ENCODE measurements at places on chromosomes 2 and 18.

GRCh38 chr2:28269019-28269784, 123.5 kb upstream of the FOSL2 start:
- no peak for DNase-seq

GRCh38 chr2:66426244-66427111, 8.4 kb upstream of the MEIS1 start:
- DNase-seq, result no peak

- DNase-seq, result no peak
Observed at GRCh38 chr2:217367464-217367863, 507.6 kb upstream of the TNP1 start.

GRCh38 chr2:196309691-196310090, 138.3 kb upstream of the STK17B start:
- DNase-seq, result no peak

GRCh38 chr2:68764806-68765311, 30.2 kb downstream of the ARHGAP25 start:
- no peak for DNase-seq

- DNase-seq, result no peak
Observed at GRCh38 chr18:58413667-58414628, 214.9 kb downstream of the ALPK2 start.

- DNase-seq, result no peak
Observed at GRCh38 chr2:52396836-52397235, 1364.9 kb upstream of the NRXN1 start.

GRCh38 chr2:162002623-162003235, 71.3 kb downstream of the DPP4 start:
- no peak for DNase-seq

GRCh38 chr2:196597531-196597930, 42.0 kb upstream of the CCDC150 start:
- no peak for DNase-seq

DNA sequence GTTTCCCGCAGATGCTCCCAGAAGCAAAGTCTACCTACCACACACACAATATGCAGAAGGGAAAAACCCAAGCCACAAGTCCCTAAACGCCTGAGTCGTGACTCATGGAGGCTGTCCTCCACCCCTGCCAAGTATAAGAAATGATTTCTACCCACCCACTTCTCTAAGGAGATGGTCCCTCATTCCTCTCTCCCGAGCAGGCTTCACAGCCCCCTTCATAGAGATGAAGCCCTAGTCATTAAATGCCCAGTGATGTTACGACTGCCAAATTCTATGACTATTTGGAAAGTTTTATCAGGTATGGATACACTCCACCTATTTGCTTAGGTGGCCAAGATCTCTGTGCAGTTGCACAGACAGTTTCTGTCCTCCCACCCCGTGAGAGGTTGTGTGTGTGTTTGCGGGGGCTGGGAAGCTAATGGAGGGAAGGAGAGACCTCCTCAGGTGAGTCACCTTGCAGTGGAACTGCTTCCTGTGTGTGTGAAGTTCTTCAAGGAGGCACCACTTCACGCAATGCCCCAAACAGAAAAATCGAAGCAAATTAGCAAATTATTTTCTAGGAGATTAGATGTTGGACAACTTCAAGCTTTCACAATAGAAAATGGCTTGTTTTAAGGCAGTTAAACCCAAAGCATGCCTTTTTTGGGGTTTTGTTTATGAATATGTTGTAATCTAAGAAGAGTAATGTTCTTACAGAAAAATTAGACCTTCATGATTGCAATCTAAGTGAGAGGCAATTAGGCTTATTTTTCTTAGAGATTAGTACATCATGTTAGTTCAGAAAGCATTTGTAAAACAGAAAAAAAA, 175.2 kb downstream of the TGIF1 start:
- DNase-seq, result peak; percentile 67

DNA sequence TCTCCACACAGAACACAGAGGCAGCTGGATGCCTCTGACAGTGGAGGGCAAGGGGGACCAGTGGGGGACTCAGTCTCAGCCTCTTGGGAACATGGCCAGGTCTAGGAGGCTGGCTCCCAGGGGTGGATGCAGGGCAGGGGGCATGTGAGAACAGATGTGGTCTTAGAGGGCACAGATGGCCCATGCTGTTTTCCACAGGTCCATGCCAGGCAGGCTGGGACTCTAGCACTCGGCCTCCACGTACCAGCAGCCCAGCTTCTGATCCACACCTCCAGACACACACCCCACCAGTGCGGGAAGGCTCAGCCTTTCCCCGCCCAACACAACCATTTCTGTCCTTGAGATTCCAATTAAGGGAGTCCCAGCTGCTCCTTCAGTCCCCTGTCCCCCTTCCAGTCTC, 42.4 kb downstream of the TNS1 start:
- DNase-seq, result no peak

- no peak for DNase-seq
Observed at GRCh38 chr2:218026244-218026643, 23.4 kb upstream of the TNS1 start.

DNA sequence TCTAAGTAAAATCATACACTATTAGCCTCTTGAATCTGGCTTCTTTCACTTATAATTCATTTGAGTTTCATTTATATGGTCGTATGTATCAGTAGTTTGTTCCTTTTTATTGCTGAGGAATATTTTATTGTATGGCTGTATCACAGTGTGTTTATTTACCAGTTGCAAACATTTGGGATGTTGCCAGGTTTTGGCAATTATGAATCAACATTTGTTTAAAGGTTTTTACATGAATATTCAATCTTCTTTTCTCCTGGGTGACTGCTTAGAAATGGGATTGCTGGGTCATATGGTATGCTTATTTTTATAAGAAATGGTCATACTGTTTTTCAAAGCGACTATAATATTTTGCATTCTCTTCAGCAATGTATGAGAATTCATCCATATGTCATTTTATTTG, 107.9 kb downstream of the PMAIP1 start:
- no peak for DNase-seq

DNA sequence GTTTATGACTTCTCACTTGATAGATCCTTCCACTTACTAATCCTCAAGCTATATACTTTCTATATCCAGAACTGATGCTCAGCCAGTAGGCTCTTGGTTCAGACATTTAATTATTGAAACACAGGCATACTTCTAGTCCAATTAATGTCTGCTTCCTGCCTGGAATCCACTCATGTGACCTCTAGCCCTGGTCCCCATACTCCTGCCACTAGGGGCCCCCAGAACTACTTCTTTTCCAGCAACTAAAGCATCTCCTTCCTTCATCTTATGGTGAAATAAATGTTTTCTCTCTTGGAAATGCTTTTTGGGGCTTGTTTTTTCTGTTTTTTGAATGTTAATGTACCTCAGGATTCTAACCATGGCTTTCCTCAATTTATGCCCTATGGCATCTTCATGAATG, 527.6 kb downstream of the SATB2 start:
- no peak for DNase-seq

DNA sequence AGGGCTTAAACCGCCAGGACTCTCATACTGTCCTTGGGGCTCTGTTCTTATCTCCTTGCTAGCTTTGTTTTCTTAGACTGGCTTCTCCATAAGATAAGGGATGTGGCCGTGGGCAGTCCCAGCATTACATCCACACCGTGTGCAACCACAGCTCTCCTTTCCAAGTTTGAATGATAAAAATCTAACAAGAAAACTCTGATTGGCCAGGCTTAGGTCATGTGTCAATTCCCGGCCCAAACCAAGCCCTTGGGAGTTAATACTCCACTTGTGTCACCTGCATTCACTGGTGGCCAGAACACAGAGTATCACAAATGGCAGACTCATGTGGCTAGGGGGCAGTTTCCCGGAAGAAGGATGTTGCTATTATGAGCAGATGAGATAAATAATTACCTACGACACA, 43.2 kb upstream of the KDM3A start:
- no peak for DNase-seq

DNA sequence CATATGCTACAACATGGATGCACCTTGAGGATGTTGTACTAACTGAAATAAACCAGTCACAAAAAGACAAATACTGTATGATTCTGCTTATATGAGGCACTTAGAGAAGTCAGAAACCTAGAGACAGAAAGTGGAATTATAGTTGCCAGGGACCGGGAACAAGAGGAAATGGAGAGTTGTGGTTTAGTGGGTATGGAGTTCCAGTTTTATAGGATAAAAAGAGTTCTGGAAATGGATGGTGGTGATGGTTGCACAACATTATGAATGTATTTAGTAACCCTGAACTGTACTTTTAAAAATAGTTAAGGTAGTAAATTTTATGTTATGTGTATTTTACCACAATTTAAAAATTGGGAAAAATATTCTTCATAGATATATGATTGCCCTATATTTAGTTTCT, 97.7 kb downstream of the DPP4 start:
- no peak for DNase-seq

- no peak for DNase-seq
Observed at GRCh38 chr2:209422191-209422754, 1.6 kb upstream of the MAP2 start.
